ENCODE measurements at places on chromosomes 13 and 19.

GRCh38 chr19:15701757-15702533, 25.9 kb upstream of the OR10H2 start:
- DNase-seq = no peak

DNA sequence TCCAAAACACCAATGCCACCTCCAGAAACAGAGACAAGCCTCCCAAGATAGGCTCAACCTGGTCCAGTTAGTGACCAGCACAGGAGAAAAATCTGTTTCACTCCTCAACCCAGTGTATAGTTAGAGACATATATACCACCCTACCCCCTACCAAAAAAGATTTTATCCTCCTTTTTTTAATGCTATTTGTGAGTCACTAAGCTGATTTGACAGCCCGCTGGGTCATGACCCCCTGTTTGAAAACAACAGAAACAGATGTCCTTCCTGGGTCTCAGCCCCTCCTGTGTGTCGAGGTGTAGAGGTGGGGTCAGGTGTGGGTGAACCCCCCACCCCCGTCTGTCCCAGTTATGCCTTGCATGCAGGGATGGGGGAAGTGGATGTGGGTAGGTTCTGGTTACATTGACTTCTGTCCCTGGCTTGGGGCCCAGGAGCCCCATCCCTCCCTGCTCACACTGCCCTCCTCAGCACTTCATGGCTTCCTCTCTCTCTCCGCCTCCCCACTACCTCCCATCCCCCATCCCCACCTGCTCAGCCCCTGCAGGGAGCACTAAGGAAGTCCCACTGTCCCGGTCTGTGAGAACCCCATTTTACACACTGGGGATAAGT, 14.0 kb upstream of the TOMM40 start:
- no peak for DNase-seq

- no peak for DNase-seq
These were observed 3.8 kb downstream of the ZC3H4 start for GRCh38 chr19:47109541-47110375.

- DNase-seq = no peak
These were observed 4.0 kb upstream of the ZNF628 start for GRCh38 chr19:55472463-55472862.

- no peak for DNase-seq
These were observed 9.4 kb upstream of the PROZ start for GRCh38 chr13:113148940-113149503.

GRCh38 chr19:3504735-3505134, 1.4 kb upstream of the FZR1 start:
- no peak for DNase-seq

- DNase-seq = no peak
These were observed 363.2 kb downstream of the SLITRK6 start for GRCh38 chr13:85436029-85436428.

DNA sequence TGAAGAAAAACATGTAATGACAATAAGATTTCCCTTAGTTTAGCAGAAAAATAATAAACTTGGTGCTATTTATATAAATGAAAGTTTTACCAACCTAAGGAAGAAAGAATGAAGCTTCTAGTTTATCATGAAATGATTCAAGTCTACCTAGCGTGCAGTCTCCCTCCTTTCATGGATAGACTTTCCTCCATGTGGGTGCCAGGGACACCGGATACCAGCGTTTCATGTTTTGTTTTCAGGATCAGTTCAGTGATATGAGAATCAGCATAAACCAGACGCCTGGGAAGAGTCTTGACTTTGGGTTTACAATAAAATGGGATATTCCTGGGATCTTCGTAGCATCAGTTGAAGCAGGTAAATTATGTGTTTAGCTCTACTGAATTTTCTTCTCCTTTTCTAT, 196.7 kb downstream of the LMO7 start:
- no peak for DNase-seq

DNA sequence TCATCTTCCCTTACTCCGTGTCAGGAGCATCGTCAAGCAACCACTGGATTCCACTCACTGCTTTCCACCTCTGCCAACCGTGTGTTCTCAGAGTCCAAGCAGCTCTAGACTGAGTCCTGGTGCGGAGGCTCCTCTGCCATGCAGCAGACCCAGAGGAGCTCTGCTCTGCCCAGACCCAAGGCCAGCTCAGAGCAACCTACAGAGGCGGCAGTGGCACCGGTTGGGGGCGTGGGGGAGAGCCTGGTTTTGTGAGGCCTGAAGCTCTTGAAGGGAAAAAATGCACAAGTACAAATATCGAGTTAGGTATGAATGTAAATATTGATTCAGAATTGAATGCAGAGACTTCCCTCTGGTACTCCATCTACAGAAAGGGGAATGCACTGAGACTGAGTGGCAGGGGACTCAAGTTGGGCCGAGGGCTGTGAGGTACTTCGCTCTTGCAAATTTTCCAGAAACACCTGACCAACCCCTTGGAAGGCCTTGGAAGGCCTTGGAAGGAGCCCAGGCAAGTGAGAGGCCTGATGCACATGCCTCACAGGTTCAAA, 46.7 kb downstream of the GJA3 start:
- DNase-seq = no peak

- no peak for DNase-seq
These were observed 7.7 kb upstream of the ZNF611 start for GRCh38 chr19:52742516-52742915.

DNA sequence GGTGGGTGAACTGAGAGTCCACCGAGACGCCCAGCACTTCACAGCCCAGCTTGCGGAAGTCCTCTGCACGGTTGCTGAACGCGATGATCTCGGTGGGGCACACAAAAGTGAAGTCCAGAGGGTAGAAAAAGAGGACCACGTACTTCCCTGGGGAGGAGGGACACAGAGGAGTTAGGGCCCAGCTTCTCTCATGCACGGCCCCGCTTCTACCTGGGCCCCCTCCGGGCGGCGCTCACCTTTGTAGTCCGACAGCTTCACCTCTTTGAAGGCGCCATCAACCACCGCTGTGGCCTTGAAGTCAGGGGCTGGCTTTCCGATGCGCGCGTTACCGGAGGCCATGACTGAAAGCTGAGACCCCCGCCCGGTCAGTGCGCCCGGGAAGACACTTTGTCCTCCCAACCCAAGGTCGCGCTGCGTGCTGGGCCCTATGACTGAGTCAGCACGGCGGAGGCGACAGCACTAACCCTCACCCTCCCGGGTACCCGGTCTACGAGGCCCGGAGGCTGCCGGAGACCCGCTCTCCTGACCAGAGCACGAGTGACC, 606 bp downstream of the PRDX2 start:
- DNase-seq = no peak

DNA sequence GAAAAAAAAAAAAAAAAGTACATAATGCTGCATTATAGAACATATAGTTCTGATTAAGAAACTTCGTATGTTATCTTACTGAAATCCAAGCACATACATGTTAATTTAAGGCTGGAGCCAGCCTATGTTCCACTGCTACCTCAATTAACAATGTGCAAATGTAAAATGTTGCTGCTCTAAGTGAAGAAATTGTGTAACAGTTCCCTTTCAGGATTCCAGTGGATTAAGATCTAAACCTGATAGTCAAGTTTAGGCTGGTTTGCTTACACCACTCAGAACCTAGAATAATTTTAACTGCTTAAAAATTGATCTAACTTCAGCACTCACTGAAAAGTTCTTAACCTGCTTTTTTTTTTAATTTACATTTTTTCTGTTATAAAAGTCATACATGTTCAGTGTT, 4.2 kb downstream of the VPS36 start:
- DNase-seq = no peak

DNA sequence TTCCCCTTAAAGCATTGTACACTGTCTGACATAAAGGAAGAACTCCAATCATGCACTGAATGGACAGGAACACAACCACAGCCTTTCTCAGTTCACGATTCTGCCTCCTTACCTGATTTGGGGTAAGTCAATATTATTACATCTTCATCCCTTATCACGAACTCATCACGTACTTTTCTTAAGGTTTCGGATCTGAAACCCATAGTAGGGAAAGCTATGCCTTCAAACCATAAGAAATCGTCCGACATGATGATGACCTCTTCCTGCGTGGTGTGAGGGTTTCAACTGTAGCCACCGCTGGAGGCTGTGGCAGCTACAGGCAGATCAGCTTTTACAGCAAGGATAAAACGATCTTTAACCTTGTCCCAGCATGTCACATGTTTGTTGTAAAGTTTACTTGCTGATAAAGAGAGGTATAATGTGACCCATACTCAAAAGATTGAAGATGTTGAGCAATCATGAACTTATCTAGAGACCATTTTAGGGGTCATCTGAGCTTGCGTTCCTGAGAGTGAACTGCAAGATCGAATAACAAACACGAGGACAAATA, at the start of gene SULT2A1:
SULT2A1 (minus strand) TSS at position 306 of the 550 bp plus-strand sequence; CDS start at position 248, 58 bp downstream.
- no peak for DNase-seq

DNA sequence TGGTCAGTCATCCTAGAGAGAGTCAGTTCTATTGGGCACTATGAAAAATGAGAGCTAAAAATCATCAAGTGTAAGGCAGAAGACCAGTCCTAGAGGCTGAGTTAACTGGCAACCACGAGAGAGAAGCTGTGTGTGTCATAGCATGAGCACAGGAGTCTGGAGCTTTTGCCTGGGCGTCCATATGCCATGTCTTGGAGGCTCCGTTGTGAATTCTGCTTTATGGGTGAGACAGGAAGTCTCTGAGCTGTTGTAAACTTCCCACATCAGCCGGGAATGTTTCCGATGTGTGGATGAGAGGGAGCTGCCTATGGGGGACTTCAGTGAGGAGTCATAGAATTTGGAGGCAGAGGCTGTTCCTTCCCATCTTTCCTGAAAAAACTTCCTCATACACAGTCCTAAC, 120.0 kb downstream of the ITGBL1 start:
- DNase-seq = no peak

GRCh38 chr19:49689133-49690078, at the start of gene ADM5:
ADM5 (plus strand) TSS chr19:49689594; CDS start chr19:49689838, 244 bp downstream.
- DNase-seq = peak; percentile 34

DNA sequence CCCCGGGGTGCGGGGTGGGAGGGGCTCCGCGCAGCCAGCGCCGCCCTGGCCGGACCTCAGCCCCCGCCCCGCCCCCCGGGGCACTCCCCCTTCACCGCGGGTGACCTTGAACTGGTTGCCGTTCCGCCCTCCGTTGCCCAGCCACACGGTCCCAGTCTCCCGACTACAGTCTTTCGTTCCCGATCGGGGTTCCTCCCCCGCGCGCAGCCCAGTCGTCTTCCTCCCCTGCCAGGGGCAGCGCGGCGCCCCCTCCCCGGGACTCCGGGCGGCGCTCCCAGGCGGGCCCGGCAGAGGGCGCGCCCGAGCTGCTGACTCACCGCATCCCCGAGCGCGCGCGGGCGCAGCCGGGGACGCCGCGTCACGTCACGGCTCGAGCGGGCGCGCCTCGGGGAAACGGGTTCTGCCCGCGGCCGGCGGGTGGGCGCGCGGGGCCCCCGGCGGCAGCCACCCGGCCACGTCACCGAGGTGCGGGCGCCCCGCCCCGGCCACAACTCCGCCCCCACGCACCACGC, 459 bp downstream of the MIDN start:
- peak; percentile 59 for DNase-seq

GRCh38 chr19:44570603-44570983, 41.1 kb upstream of the CEACAM20 start:
- no peak for DNase-seq

GRCh38 chr19:12162513-12162881, 399 bp upstream of the ZNF136 start:
- no peak for DNase-seq

GRCh38 chr19:55284405-55285058, 735 bp downstream of the BRSK1 start:
- DNase-seq = no peak

- DNase-seq = no peak
These were observed 115.2 kb downstream of the OLFM4 start for GRCh38 chr13:53143757-53144339.

GRCh38 chr13:110001670-110002275, 215.4 kb upstream of the IRS2 start:
- DNase-seq = no peak

DNA sequence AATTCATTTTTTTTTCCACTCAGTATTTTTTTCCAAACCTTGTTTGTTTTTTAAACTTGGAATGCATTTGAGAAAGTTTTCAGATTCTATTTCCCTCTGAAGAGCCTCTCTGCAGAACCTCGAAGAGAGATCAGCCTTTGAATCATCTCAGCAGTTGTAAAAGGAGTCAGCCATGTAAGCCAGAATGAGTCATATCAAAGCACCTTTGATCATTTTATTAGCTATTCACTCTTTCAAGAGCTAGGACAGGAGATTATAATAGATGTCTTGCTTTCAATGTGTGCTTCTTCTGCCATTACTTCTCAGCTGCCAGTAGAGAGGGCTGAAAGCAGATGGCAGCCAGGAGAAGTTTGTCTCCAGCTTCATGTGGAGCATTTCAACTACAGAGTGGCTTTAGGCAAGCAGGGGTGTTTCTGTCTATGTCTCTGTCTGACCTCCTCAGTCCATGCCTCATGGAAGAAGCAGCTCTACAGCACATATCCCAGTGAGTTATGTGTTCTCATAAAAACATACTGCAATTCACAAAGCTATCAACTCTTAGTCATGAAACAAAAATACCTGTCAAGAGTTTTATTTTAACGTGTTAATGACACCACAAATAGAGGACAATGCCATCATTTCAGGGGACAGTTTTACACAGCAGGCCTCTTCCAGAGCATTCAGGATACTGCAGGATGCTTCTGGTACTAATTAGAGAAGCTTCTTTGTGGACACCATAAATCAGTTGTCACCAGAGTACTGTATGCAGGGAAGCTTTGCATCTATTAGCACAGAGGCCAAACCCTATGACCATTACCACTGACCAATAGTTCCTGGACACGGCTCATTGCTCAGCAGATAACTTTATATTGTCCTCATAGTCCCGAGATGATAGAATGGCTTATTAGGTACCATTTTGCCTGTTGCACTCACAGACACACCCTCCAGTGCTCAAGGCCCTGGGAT, 94.3 kb downstream of the NHLRC3 start:
- no peak for DNase-seq

- DNase-seq = no peak
These were observed 555.4 kb downstream of the SLITRK6 start for GRCh38 chr13:85243831-85244230.

GRCh38 chr19:52592301-52592700, 22.2 kb downstream of the ZNF701 start:
- DNase-seq = no peak

DNA sequence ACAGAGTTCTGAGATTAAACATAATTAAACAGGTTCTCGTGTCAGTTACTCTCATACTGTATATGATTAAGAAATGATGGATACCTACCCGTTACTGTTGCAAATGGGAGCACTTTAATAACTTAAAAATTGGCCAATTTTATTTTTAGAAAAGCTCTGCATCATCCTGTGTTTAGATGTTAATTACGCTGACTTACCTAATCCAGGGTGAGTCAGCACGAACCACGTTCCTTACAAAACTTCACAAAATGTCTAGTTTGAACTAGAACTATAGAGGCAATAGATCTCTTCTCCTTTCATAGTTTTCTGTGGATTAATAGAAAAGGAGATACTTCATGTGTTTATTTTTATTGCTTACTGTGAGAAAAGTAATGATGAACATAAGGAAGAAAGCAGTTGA, 363.9 kb downstream of the MYO16 start:
- DNase-seq = no peak
